ENCODE measurements at places on chromosomes 5 and 9. TPM values are rescaled to one million over a fixed set of nuclear protein-coding genes. Genes with fewer than 3 reads are reported as not detected.

DNA sequence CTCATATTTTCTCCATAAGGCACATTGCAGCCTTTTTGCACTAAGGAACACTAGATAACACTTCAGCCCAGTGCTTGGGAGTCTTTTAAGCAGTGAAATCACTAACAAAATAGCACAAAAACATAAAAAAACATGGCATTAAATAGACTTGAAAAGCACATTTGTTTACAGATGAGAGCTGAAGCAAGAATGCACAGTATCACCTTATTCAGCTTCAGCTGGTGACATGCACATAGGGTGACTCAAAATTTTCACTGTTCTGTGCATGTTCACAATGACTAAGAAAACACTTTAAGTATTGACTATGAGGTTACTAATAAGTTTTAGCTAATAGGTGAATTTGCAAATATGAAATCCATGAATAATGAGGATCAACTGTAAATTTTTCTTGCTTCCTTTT is 293.9 kb upstream of the TARS1 start:
- DNase-seq: no peak

Gene IFNE
- not detected for total RNA-seq

Gene DCTN4
- 92.1 TPM for total RNA-seq

DNA sequence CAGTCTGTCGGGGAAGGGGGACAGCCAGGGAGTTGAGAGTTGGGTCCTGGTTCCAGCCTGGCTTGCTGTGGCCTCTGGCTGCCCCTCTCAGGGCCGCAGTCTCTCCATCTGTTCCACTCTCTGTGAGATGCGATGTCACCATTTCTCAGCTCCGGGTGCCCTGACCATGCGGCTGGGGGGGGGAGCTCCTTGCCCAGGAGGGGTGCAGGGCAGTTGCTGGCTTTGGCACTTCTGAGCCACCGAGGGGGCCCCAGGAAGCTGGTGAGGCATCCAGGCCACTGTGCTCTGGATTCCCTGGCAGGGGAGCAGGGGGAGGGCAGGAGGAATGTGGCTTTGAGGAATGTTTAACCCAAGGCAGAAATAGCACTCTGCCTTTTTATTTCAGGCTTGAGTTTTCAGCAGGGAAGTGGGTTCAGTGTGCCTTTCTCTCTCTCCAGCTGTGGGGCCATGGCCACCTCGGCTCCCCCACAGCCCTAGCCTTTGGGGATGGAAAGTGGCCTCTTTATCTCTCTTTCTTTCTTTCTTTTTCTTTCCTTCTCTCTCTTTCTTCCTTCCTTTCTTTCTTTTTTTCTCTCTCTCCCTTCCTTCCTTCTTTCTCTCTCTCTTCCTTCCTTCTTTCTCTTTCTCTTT is 11.0 kb downstream of the NCS1 start:
- peak; percentile 32 for DNase-seq

DNA sequence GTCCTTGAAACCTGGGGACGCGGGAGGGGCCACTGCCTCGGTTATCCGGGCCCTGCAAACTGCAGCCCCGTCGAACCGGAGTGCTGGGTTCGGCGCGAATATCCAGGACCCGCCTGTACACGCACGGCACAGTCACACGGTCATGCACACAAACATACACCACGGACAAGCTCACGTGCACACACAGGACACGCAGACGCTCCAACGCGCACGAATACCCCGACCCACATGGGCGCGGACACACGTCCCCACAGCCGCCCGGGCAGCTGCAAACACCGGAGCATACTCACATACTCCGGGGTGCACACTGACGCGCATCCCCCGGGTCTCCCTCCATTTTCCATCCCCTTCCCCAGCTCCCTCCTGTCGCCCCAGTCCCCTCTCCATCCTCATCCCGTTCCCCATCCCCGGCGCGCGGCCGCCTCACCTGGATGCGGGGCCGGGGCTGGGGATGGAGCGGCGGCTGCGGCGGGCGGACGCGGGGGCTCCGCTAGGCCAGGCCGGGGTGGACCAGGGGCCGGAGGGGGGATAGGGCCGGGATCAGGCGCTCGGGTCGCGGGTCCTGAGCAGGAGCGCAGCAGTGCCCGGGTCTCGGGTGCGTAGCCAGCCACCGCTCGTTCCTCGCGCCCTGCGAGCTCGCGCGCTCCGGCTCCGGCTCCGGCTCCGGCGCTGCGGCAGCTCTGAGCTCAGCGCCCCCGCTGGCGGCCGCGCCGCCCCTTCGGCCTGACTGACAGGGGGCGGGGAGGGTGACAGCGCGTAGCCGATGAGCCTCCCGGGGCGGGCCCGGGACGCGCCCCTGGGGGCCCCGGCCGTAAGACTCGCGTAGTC is at the start of the genes EIF4E1B and SNCB:
EIF4E1B (plus strand) TSS at position 823 of the 828 bp plus-strand sequence. CDS start 12,113 bp downstream, outside the sequence.
SNCB (minus strand) TSS at position 682 of the 828 bp plus-strand sequence. CDS start 880 bp downstream, outside the sequence.
- peak; percentile 80 for DNase-seq

Gene WNK2
- 336 TPM for total RNA-seq

Gene MAT2B
- 23.1 TPM for total RNA-seq

- no peak for DNase-seq
Measured at GRCh38 chr5:4053136-4053535, 457.5 kb downstream of the IRX1 start.

GRCh38 chr5:17723876-17724275 is 89.6 kb downstream of the TAF11L14 start:
- peak; percentile 61 for DNase-seq

Gene ZNF300
- 33.9 TPM for total RNA-seq

- no peak for DNase-seq
Measured at GRCh38 chr5:72005671-72006070, 101.6 kb upstream of the MAP1B start.

Gene BTNL9
- total RNA-seq: 37.9 TPM

DNA sequence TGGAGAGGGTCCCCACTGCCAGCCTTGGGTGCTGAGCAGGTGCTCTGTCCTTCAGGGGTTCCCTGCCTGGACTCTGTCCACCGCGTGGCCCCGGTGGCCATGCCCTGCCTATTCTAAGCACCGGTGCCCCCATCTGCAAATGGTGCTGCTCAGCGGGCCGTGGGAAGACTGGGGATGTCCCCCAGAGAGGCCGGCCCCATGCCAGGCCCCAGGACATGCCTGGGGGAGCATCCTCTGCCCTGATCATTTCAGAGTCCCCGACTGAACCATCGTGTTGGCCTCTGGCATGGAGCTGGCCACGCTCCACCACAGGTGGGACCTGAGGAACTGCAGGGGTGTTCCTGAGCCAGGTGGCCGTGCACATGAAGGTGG is 64.7 kb downstream of the RXRA start:
- DNase-seq: no peak

Gene KCTD16
- total RNA-seq: 16.9 TPM

DNA sequence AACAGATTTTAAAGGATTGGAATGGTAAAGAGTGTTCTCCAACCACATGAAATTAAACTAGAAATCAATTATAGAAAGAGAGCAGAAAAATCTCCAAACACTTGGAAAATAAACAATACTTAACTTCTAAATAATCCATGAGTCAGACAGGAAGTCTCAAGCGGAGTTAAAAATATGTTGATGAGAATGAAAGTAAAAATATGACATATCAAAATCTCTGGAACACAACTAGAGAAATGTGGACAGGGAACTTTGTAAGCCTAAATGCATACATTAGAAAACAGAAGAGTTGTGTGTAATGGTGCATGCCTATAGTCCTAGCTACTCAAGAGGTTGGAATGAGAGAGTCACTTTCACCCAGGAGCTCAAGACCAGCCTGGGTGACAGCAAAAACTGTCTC is 47.9 kb upstream of the ZNF618 start:
- no peak for DNase-seq

DNA sequence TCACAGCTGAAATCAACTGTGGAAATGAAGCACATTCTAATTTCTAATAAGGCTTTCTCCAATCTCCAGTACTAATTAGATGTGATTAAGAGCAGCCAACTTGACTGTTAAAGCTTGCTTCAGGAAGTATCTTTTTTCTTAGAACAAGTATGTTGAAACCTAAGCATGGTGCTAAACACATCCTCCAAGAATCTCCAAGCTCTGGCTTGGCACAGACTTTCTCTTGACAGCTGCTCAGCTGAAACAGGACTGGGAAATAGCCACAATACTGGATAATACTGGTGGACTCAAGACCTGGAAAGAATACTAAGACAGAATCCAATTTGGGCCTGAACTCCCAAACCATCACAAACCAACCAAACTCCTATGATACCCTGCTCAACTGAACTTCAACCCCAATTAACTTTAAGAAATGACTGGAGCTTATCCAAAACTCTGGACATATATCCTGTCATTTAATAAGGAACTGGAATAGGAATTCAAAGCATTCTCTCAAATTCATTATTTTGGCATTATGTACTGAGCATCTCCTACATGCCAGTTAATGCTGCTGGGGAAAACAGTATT is 16.2 kb downstream of the PRKAA1 start:
- no peak for DNase-seq

- DNase-seq: no peak
Measured at GRCh38 chr5:115126303-115126702, 43.4 kb downstream of the TRIM36 start.

DNA sequence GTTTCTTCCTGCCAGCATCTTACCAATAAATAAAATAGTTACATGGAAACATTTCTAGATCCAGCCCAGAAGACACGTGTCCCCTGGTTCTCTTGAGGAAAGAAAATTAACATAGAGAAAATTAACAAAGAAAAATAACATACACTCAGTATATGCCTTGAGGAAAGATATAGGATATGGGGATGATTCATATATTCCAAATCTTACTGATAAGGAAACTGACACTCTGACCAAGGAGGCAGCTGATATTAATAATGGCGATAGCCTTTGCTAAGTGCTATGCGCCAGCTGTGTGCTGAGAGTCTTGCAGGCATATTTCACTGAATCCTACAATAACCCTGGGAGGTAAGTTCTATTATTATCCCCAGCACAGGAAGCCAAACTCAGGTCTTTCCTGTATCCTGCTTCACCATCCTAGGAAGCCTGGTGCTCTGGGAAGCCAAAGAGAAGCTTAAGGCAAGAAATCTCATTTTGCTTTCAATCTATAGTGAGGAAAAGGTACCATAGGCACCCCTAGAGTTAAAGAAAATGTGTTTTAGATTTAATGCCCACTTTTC is 302.7 kb upstream of the NREP start:
- no peak for DNase-seq

Gene SLC6A3
- total RNA-seq: 22.4 TPM

DNA sequence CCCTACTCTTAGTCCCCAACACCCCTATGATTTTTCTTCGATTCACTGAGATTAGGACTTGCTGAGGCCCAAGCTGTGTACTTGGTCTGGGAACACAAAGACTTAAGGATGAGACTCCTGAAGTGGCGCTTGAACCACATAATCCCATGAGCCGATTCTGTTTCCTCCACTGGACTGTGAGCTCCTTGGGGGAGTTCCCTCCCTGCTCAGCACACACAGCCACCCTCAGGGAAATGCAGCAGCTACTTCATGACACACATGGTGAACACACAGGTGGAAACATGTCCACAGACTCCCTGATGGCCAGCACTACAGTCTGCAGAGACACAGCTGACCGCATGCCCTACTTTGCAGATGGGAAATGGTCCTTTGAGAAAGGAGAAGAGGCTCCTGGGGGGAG is 101.1 kb downstream of the C5orf15 start:
- no peak for DNase-seq

DNA sequence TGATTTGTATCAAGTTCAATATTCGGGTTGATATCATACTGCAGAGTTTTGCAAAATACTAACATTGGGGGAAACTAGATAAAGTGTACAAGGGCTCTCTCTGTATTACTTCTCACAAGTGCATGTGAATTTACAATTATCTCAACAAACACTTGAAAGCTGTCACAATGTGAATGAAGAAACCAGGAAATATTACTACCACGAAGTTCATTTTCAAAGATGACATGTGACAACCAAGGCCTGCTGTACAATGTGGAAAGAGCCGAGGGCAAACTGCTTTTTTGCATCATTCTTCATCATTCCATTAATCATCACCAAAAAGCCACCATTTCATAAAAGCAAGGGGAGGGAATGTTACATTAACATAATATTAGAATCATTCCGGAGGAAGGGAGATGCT is 310.0 kb downstream of the GLIS3 start:
- no peak for DNase-seq

Gene ORM2
- not detected for total RNA-seq

DNA sequence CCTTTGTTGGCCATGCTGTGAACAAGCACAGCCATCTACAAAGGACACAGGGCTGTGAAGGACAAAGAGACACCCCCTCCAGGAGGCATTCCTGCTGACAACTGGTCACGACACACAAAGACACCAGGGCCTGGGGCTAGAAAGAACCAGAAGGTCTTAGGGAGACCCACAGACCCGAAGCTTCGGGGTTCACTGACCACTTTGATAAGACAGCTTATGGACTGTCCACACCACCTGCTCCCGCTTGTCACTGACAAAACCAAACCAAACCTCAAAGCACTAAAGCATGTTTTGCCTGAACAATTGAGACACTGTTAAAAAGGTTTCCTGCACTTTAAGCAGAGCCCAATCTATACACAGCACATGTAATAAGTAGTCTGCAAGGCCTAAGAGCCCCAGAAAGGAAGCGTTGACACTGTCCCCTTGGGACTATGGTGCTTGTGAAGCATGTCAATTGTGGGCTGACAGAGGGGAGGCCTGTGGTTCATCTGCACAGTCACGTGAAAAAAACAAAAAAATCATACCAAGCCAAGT is 185.0 kb downstream of the GAPVD1 start:
- no peak for DNase-seq

- no peak for DNase-seq
Measured at GRCh38 chr9:125997196-125997823, 250.1 kb downstream of the PBX3 start.

DNA sequence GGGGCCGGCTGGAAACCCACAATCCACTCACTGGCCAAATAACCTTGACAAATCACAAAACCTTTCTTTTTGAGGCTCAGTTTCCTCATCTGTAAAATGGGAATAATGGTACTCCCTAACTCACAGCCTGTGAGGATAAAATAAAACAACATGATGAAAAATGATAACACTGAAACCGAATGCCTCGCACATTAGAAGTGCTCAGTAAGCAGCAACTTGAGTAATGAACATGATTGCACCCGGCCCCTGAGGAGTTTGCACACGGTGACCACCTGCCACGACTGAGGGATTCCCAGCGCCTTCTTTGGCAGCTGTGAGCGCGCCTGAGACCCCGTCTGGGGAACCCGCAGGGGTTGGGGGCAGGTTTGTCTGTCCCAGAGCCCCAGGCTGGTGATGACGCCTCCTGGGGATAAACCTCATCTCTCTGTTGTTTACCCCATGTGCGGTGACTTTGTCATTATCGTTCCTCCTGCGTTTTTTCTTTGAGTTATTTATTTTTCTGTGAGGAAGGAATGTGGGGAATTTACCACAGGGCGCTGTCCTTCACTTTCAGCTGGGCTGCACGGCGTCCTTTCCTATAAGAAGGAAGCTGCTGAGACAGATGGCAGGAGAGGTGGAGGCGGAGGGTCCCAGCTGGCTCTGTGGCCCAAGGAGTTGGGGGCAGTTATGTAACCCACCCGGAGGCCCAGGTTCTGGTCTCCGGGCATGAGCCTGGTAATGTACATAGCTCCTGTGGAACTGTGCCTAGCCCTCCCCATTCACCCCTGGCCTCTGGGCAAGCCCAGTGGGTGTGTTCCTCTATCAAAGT is 3.0 kb upstream of the SYNPO start:
- peak; percentile 77 for DNase-seq

DNA sequence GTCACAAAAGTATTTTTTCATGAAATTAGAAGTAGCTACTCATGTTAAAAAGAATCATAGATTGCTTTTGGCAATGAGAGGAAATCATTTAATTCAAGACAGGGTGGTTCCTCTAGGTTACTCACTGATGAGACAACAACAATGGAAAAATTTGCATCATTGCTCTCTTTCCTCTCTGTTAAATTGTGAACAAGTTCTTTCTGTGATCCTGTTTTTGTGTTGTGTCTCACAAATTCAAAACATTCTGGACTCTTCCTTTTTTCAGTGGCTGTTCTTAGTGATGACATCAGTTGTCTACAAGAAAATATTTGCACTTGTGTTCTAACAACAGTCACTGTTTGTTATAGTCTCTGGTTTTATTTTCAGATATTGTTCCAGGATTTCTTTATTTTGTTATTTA is 95.3 kb downstream of the XRCC4 start:
- no peak for DNase-seq

Data from glutamatergic neuron (in vitro differentiated cells).